Neural crest cell (in vitro differentiated cells): ENCODE measurements at places on chromosomes 1 and 21.

GRCh38 chr1:231421546-231421970, 529 bp downstream of the EGLN1 start:
- DNase-seq, result no peak

- no peak for DNase-seq
Measured at GRCh38 chr1:57012315-57012714, 46.5 kb upstream of the C8B start.

DNA sequence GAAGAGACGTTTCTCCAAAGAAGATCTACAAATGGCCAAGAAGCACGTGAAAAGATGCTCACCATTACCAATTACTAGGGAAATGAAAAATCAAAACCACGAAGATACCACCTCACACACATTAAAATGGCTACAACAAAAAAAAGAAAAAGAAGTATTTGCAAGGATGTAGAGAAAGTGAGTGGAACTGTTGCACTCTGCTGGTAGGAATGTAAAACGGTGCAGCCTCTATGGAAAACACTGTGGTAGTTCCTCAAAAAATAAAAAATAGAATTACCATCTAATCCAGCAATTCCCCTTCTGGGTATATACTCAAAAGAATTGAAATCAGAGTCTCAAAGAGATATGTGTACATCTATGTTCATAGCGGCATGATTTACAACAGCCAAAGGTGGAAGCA, 115.4 kb upstream of the EDN2 start:
- no peak for DNase-seq

DNA sequence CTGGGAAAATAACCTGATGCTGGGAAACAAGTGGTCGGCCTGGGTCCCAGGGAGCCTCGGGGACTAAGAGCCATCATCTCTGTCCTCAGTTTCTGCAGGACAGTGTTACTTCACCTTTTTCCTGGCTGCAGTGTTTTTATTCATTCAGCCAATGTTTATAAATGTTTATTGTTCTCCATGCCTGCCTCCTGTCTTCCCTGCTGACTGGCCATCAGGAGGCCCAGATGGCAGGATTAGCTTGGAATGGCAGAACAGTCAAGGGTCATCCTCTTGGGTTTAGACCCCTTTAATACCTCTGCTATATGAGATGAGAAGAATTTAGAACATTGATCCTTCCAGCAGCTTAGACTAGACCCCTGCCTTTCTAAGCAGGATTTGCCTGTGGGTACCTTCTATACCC, 13.3 kb downstream of the MAPKAPK2 start:
- no peak for DNase-seq

DNA sequence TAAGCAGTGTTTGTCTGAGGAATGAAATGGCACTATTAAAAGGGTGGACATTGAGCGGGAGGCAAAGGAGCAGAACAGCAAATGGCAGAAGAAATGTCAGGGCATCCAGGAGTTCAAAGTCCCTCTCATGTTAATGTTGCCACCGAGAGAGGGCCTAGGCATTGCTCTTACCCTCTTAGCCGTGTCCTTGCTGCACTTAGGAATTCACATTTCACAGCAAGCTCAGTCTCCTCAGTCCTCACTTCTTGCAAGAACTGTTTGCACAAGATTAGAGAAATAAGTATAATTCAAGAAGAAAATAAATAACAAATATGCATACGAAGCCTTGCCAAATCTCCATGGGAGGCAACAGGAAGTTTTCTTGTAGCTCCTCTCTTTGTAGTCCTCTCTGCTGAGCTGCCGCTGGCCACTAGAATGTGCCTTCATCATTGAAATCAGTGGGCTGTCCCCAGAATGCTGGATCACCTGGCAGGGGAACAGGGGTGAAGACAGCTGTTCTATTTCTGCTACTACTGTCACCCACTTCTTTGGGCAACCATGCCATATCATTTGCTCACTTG, 205.8 kb downstream of the ZNF326 start:
- DNase-seq, result no peak

GRCh38 chr1:203528976-203529835, 35.3 kb downstream of the OPTC start:
- no peak for DNase-seq

- no peak for DNase-seq
Measured at GRCh38 chr1:155250246-155250632, 5.0 kb downstream of the ENTREP3 start.

DNA sequence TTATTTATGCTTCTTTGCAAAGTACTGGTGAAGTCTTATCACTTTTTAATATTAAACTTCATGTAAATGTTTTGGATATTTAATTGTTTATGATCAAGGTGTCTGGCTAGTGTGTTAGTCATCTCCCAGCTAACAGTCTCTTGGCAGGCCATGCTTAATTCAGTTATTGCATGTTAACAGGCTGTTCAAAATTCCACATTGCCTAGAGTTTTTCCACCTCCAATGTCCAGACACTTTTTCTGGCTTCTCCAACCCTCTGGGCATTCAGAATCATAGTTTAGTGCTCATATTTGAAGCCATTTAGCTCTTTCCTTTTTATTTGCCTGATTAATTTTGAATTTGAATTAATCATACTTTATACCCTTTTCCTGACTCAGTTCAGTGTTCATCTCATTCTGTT, 69.2 kb downstream of the OLFML2B start:
- no peak for DNase-seq

DNA sequence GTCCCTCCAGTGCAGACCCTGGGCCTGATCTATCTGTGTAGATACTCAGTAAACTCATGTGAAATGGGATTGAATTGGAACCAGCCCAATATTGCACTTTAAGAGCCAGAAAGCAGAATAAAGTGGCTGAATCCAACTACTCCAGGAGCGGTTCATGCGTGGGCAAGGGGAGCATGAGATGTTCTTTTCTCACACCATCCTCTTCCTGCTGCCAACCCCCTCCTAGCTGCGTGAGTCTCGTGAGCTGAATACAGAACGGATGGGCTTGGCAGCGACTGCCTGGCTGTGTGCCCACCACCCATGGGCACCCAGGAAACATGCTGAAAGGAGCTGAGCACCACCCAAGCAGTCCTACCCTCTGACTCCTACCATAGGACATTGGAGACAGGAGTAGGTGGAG, 128.3 kb downstream of the ELAVL4 start:
- no peak for DNase-seq

- DNase-seq, result no peak
Measured at GRCh38 chr1:9149837-9150581, 21.1 kb upstream of the GPR157 start.

DNA sequence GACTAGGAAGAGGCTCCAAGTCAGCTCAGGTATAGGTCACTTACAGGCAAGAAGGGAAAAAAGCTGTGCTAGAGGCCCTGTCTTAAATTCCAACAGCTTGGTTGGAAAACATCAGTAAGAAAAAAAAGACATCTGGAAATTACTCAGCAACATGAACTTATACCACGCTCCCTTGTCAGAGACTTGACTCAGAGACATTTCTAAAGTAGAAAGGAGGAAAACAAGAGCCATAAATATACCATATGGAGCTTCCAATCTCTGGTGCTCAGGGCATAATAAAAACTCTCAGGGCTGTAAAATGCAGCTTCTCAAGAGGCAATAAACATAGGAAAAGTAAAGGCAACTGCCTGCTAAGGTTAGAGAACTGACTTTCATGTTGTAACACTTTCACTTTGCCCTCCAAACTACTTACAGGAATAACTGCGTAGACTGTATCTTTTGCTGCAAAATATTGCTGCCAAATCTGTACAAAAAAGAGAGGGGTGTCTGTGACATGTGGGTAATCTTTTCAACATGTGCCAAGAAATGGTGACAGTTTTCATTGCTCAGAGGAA, 14.7 kb downstream of the ATPAF1 start:
- DNase-seq, result no peak

- DNase-seq, result no peak
Measured at GRCh38 chr21:40901691-40902090, 54.7 kb upstream of the DSCAM start.

DNA sequence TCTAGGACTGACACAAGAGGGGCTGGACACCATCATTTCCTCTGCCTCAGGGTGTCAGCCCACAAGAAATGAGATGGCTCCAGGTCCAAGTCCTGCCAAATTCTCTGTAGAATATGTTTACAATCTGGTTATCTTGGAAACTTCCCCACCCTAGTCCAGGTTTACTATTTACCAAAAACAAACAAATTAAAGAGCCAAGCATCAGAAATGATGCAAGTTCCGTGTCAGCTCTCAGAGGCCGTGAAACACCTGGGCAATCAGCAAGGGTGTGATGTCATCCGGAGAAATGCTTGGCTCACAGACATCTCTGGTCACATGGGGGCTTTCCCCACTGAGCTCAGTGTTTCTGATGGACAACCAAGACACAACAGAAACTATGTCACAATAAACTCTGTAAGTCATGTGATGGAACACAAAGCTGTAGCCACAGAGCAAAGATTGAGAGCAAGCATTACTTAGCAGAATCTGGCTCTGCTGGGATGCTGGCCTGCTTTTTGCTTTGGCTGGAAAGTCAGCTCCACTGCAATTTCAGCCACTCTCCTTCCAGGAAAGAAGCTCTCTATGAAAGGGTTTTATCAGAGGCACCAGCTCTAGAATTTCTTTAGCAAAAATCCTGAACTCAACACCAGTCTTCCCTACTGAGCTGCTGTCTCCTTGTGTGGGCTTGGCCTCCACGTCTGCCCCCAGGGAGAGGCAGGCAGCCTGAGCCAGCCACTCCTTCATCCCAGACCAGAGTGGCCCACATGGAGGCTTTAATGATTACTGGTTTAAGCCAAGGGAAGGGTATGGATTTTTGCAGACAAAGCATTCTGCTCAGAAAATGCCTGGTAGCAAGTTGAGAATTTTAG, 55.9 kb downstream of the NENF start:
- no peak for DNase-seq

DNA sequence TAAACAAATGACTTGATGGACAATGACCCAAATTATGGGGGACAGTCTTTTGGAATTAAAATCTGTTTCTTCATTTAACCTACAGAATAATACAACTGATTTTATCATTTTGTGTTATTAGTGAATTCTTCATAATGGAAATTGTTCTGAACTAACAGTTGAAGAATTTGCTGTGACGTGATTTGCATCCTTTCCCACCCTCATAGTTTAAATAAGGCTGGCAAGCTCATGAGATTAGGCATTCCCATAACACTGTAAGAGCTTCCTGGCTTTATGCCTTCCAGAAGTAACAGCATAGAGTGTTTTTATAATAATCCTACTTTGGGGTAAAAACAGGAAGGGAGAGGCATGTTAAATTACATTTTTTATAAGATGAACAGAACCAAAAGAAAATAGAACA, 95.7 kb downstream of the ATP6V1G3 start:
- no peak for DNase-seq

DNA sequence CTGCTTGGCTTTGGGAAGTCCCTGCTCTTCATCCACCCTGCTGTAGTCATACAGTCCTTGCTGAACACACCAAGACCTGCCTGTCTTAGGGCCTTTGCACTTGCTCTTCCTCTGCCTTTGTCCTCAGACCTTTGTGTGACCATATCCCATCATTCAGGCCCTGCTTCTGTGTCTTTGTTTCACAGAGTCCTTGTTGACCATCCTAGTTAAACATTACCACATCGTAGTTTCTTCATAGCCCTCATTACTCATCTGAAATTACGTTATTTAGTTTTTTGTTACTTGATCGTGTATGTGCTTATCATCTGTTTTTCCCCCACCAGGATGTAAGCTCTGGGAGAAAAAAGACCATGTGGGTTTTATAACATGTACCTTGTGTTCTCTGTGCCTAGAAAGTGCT, 18.3 kb upstream of the SPRR5 start:
- DNase-seq, result no peak
